Stomach (tissue), 19 donors: ENCODE measurements at places on chromosomes 7 and 10.

GRCh38 chr7:130426564-130426963 is 14.3 kb downstream of the CEP41 start:
- H3K27ac ChIP-seq, result no peak overlapping the region
- H3K4me1 ChIP-seq, result no peaks in the 10 kb centered on the region
- no peaks in the 10 kb centered on the region for H3K36me3 ChIP-seq
- no peak overlapping the region for H3K4me3 ChIP-seq
- DNase-seq, result no peak

DNA sequence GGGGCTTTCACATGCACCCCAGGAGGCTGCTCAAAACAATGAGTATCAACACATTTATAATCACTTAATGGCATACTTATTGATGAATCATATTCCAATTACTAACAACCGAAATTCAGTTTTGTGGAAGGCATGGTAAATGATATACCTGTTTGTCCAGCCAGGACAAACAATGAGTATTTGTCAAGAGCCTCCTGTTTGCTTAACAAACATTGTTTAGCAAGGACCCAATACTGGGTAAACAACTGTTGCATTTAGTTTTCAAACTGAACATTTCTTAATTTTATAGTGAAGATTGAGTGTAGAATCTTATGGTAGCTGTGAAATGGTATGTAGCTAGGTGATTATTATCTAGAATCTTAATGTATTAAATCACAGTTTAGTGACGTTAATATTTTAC is 473.7 kb downstream of the ATRNL1 start:
- no peaks in the 10 kb centered on the region for H3K27me3 ChIP-seq
- H3K4me1 ChIP-seq, result no peaks in the 10 kb centered on the region
- H3K36me3 ChIP-seq, result no peaks in the 10 kb centered on the region
- H3K4me3 ChIP-seq, result no peak overlapping the region

DNA sequence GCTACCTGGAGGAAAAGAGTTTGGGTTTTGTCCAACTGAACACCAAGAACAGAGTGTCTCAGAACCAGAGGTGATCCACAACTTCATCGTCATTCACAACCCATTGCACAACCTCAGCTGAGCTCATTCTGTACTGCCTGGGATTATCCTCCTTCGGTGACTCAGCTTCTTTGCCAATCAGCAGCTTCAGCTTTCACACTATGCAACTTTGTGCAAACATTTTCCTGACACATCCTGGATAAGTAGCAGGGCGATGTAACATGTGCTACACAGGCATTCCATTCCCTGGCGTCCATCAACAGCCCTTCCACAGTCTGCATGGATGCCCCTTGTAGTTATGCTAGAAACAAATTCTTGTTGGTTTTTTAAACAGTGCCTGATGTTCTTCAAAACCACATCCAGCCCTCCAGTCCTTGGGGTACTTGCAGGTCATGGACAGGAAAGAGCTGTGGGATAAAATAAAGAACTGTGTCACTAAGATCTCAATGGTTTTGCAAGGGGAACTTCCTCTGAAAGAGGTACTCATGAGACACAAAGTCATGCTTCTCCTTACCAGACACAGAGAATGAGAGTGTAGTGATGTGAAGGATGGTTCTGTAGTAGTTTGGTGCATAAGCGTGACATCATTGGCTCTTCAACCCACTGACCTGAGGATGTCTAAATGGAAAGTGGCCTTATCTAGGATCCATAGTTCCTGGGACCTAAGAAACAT is 478.5 kb downstream of the KIF20B start:
- no peaks in the 10 kb centered on the region for H3K4me1 ChIP-seq
- H3K4me3 ChIP-seq, result no peak overlapping the region
- no peak overlapping the region for H3K27ac ChIP-seq
- no peaks in the 10 kb centered on the region for H3K27me3 ChIP-seq
- no peaks in the 10 kb centered on the region for H3K36me3 ChIP-seq
- DNase-seq, result no peak

GRCh38 chr7:147556317-147556716 is 1034.2 kb upstream of the C7orf33 start:
- H3K4me3 ChIP-seq, result no peak overlapping the region
- DNase-seq, result no peak
- H3K27me3 ChIP-seq, result no peaks in the 10 kb centered on the region
- no peaks in the 10 kb centered on the region for H3K4me1 ChIP-seq

DNA sequence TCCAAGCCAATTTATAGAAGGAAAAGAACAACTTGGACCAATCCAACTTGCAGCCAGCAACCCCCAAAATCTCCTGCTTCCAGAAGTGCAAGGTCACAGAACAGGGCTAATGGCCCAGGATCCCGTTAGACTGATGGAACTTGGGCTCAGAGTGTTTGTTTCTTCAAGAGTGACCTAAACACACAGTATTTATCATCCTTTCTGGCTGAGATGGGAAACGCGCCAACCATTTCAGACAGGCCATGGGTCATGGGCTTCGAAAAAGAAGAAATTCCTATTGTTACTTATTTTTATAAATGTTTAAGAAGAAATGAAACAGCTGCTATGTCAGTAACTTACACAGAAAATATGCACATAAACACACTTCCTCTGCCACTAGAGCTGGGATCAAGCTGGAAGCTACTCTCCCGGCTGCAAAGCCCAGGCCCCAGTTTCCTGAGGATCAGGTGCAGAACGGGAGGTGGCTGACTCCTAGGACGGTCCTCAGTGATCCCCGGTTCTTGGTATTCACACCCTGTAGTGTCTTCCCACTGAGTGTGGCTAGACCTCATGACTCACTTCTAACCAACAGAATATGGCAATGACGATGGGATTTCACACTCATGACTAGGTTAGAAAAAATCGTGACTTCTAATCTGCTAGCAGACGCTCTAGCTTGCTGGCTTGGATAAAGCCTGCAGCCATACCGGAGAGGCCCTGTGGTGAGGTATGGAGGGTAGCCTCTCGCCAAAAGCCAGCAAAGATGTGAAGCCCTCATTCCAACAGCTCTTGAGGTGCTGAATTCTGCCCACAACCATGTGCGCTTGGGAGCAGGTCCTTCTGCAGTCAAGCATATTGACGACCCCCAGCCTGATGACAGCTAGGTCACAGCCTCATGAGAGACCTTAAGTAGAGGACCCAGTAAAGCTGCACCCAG is 60.2 kb downstream of the CHST15 start:
- H3K4me1 ChIP-seq, result peaks cover 43% of the 10 kb centered on the region
- H3K4me3 ChIP-seq, result no peak overlapping the region
- peak overlapping the region; percentile 35 for H3K27ac ChIP-seq
- no peaks in the 10 kb centered on the region for H3K27me3 ChIP-seq
- peak; percentile 84 for DNase-seq

DNA sequence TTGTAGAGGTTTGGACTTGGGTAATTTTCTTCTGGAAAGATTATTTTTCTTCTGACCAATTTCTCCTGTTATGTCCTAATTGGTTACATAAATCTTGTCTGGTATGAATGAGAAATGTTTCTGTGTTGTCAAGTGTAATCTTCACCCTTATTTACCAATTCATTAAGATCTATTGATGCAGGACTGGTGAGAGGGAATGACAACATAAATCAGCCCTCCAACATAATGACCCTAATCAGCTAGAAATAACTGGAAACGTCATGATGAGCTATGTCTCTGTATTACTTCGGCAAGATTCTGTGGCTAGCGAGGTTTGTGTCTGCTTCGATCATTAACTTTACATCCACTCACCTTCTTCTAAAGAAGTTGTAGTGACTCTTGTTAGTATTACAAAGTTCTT is 3.5 kb downstream of the FOXP2 start:
- DNase-seq, result peak; percentile 30
- no peaks in the 10 kb centered on the region for H3K36me3 ChIP-seq
- peaks cover 38% of the 10 kb centered on the region for H3K4me1 ChIP-seq
- H3K27ac ChIP-seq, result peak overlapping the region; percentile 5
- no peak overlapping the region for H3K4me3 ChIP-seq
- H3K27me3 ChIP-seq, result no peaks in the 10 kb centered on the region

DNA sequence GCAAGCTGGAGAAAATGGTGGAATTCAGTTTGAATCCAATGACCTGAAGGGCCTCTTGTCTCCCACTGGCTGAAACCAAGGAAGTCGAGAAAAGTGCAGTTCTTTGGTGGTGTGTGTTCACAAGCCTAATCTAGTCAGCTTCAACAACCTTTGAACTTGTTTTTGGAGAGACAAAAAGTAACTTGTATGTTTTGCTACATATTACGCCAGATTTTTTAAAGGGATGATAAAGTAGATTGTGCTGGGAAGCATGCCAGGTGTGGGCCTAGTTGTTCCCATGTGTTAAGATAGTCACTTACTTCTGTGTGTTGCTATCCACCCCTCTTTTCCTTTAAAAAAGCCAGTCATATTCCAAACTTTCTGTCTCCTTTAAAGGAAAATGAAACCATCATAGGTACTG is 79.7 kb upstream of the FAM3C start:
- H3K27me3 ChIP-seq, result no peaks in the 10 kb centered on the region
- no peak overlapping the region for H3K4me3 ChIP-seq
- no peaks in the 10 kb centered on the region for H3K36me3 ChIP-seq
- peak; percentile 72 for DNase-seq

- H3K4me3 ChIP-seq, result no peak overlapping the region
- no peak overlapping the region for H3K27ac ChIP-seq
- H3K27me3 ChIP-seq, result no peaks in the 10 kb centered on the region
- no peak for DNase-seq
- H3K36me3 ChIP-seq, result no peaks in the 10 kb centered on the region
- no peaks in the 10 kb centered on the region for H3K4me1 ChIP-seq
Measured at GRCh38 chr10:115417585-115418265, 324.6 kb downstream of the ATRNL1 start.

- H3K4me3 ChIP-seq, result no peak overlapping the region
- no peaks in the 10 kb centered on the region for H3K4me1 ChIP-seq
- no peak overlapping the region for H3K27ac ChIP-seq
- no peaks in the 10 kb centered on the region for H3K27me3 ChIP-seq
- DNase-seq, result no peak
Measured at GRCh38 chr7:81161451-81162075, 242.7 kb upstream of the SEMA3C start.

DNA sequence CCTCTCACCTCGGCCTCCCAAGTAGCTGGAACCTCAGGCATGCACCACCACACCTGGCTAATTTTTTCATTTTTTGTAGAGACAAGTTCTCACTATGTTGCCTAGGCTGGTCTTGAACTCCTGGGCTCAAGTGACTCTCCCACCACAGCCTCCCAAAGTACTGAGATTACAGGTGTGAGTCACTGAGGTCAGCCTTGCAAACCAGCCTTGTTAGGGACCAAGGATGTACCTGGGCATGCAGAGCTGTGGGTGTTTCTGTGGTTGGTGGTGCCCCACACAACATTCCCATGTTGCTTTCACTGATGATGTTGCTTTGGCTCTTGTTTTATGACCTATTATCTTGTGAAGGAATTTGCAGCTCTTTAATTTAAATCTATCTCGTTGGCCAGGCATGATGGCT is 54.8 kb downstream of the OTUD1 start:
- peaks cover 4% of the 10 kb centered on the region for H3K27me3 ChIP-seq
- DNase-seq, result no peak
- H3K36me3 ChIP-seq, result no peaks in the 10 kb centered on the region
- H3K27ac ChIP-seq, result no peak overlapping the region
- no peak overlapping the region for H3K4me3 ChIP-seq

GRCh38 chr7:22061775-22062174 is 116.1 kb upstream of the CDCA7L start:
- H3K4me1 ChIP-seq, result no peaks in the 10 kb centered on the region
- peak; percentile 22 for DNase-seq
- H3K27me3 ChIP-seq, result no peaks in the 10 kb centered on the region

GRCh38 chr10:128896963-128897362 is 570.1 kb upstream of the MGMT start:
- peak; percentile 64 for DNase-seq
- peak overlapping the region; percentile 4 for H3K27ac ChIP-seq
- H3K27me3 ChIP-seq, result peaks cover 24% of the 10 kb centered on the region
- H3K4me3 ChIP-seq, result no peak overlapping the region
- H3K36me3 ChIP-seq, result no peaks in the 10 kb centered on the region

GRCh38 chr10:100911472-100911871 is 1.3 kb upstream of the SLF2 start:
- H3K4me1 ChIP-seq, result peaks cover 35% of the 10 kb centered on the region
- H3K4me3 ChIP-seq, result no peak overlapping the region
- no peaks in the 10 kb centered on the region for H3K27me3 ChIP-seq
- H3K27ac ChIP-seq, result no peak overlapping the region
- peaks cover 2% of the 10 kb centered on the region for H3K36me3 ChIP-seq
